ENCODE measurements at places on chromosomes 1 and 21.

- DNase-seq, result no peak
Observed at GRCh38 chr1:193321242-193321840, 134.9 kb upstream of the B3GALT2 start.

DNA sequence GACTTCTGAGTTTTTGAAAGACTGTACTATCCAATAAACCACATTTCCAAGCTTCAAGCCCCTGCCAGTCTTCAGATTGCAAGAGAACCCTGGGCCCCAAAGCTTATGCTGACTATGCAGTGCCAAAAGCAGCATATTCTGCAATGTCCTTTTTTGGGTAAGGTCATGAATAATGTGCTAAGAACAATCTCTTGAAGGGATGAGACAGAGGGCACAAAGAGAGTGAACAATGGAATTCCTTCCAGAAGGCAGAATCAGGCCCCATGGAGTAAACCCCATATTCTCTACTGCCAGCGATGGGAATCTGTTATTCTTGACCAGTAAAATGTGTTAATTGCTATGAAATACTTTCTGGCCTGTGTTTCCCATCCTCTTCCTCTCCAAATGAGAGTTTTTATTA is 190.4 kb downstream of the RGS7 start:
- no peak for DNase-seq

- no peak for DNase-seq
Observed at GRCh38 chr1:84923317-84923716, 30.3 kb upstream of the LPAR3 start.

DNA sequence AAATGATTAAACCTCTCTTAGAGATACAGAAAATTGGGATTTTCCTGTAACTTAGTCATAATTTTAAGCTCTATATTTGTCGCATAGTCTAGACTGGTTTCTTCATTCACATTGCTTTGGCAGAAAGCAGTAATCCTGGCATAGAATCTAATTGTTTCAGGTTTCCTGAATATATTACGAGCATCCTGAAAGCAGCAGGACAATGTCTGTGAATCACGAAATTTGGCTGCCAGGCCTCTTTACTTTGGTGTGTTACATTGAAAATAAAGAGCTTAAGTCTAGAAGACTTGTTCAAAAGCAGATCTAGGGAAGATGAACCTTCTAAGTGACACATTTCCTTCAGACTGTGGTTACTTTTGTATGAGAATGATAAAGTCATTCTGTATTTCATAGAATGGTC is 72.2 kb downstream of the TDRD5 start:
- DNase-seq, result no peak

- no peak for DNase-seq
Observed at GRCh38 chr21:26422138-26422537, 150.9 kb downstream of the CYYR1 start.

DNA sequence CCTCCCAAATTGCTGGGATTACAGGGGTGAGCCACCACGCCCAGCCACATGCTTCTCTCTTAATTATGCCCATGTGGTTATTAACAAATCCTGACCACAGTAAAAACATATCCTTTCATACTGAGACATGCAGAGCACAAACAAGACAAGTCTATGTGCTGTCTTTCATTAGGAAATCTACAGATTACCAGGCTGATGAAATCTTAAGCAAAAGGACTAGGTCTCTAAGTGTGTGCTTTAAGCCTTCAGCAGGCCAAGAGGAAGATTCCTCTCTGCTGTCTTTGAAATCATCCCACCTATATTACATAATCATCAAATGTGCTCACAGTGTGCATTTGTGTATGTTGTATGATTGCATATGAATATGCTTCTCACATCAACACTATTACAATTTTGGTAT is 419.3 kb downstream of the KCTD3 start:
- no peak for DNase-seq

GRCh38 chr1:43934101-43934985 is 742 bp downstream of the ARTN start:
- peak; percentile 93 for DNase-seq

DNA sequence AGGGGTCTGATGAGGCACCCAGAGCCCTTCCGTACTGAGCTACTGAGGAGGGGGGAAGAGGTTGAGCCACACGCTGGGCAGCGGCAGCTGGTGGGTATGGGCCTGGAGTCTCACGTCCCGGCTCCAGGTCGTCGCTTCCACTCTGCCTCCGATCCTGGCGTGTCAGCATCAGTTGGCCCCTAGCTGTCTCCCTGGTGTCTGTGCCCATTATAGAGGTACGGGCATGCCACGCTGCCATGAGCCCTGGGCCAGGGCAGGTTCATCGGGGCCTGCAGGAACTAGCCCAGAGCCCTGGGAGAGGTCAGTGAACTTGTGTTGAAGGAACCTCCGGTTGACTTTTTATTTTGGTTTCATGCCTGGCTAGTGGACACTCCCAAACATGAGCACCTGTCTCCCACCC is 18.2 kb downstream of the COQ8A start:
- DNase-seq, result no peak

GRCh38 chr1:80158771-80159170 is 1152.2 kb upstream of the ADGRL4 start:
- no peak for DNase-seq

DNA sequence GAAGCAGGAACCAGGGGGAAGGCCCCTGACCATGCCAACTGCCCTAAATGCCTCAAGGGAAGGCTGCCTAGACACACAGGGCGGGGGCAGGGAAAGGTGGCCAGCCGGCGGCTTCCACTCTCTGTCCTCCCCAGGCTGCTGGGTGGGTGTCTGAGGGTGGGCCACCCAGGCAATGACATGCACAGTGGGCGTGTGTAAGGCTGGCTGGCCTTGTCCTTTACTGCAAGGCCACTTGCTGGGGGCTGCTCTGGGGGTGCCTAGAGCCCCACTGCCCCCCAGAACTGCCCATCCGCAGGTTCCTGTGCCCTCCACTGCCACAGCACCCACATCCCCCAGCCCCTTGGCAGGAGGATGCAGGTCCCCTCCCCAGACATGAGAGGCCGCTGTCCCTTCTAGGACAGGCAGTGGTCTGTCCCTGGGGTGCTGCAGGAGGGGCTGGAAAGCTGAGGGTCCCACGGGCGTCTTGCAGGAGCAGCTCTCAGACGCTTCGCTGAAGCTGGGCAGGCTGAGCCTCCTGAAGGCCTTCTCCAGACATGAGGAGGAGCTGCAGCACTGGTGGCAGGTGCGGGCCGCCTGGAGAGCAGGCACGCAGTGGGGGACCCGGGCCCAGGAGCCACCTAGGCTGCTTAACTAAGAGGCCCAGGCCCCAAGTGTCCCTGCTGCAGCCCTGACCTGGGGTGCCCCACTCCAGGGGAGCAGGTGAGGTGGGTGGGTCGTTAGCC is 10.1 kb downstream of the CCDC27 start:
- DNase-seq, result no peak

DNA sequence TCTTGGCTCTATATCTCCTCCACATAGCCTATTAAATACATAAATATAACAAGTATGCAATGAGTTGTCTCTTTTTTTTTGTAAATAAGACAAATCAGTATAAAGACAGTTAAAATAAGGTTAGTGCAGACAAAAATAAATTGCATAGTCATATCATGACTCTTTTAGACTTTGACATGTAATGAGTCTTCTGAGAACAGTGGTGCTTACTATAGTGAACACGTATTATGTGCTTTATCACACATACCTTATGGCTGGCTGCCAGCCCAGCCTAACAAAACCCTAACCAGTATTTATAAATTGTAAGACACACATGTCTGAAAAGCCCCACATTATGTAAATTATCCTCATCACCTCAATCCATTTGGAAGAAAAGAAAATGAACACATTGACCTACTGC is 29.1 kb upstream of the F13B start:
- DNase-seq, result no peak

GRCh38 chr1:166785987-166786386 is 53.3 kb upstream of the POGK start:
- no peak for DNase-seq

- DNase-seq, result no peak
Observed at GRCh38 chr1:172154551-172154950, 265.9 kb upstream of the C1orf105 start.

GRCh38 chr1:87957331-87957730 is 628.7 kb downstream of the LMO4 start:
- no peak for DNase-seq

DNA sequence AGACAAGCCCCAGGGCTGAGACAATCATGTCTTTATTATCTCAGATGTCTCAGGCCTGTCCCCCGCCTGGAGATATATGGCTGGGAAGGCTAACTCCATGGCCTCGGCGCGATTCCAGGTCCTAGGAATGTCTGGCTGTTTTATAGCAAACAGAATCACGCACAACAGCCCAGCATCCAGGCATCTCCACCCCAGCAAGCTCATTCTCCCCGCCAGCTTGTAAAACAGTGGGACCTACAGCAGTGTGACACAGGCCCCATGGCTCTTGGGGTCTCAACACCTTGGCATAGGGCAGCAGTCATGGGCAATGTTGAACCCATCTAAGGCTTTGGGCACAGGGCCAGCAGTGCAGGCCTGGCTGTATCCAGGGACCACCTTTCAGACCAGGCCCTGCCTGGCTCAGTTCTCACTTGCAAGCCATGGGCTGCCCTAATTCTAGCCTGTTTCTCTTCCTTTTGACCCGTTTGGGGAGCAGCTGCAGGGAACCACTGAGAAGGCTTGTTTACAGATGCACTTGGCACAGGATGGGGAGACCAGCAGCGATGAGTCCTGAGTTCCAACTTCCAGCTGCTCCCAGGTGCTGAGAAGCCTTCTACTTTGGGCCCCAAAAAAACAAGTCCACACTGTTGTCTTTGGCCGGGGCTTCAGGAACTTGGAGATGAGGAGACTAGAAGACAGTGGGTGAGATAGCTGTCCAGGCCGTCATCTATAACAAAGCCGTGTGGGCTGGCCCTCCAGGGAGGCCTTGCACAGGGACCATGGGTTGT is 34.4 kb downstream of the WNT4 start:
- no peak for DNase-seq

DNA sequence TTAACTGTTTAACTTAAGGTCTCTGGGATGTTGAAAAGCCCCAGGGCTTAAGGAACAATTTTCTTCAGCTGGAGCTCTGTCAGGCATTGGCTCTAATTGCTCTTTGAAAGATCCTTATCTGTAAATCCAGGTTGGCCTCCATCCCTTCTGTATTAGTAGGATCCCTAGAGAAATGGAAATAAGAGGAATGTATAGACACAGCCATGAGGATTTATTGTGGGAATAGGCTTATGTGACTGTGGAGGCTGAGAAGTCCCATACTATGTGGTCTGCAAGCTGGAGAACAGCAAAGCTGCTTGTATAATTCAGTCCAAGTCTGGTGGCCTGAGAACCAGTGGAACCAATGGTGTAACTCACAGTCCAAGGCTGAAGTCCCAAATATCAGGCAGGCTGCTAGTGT is 47.6 kb upstream of the VAV3 start:
- DNase-seq, result no peak

- DNase-seq, result peak; percentile 75
Observed at GRCh38 chr21:15005391-15005790, 59.4 kb downstream of the NRIP1 start.

GRCh38 chr1:93448983-93449804 is 1.3 kb downstream of the FNBP1L start:
- DNase-seq, result peak; percentile 79

- DNase-seq, result peak; percentile 62
Observed at GRCh38 chr1:44368471-44369151, 13.6 kb upstream of the ERI3 start.

GRCh38 chr1:153344718-153345025 is 4.0 kb downstream of the PGLYRP4 start:
- no peak for DNase-seq

GRCh38 chr1:67626861-67627235 is 58.2 kb upstream of the GADD45A start:
- DNase-seq, result no peak

DNA sequence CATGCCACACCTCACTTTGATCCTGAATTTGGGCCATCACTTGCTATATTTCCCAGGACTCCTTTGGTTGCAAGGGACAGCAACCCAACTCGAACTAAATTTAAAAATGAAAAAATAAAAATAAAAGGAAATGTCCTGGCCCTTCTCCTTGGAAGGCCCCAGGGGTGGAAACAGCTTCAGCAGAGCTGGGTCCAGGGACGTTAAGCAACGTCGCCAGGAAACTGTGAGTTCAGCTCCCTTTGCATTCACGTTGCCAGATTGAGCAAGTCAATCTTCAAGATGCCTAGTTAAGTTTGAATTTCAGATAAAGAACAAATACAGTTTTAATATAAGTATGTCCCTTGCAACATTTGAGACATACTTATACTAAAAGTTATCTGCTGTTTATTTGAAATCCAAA is 14.6 kb upstream of the SPSB1 start:
- DNase-seq, result no peak

- no peak for DNase-seq
Observed at GRCh38 chr1:10108948-10109708, 76.4 kb downstream of the UBE4B start.

DNA sequence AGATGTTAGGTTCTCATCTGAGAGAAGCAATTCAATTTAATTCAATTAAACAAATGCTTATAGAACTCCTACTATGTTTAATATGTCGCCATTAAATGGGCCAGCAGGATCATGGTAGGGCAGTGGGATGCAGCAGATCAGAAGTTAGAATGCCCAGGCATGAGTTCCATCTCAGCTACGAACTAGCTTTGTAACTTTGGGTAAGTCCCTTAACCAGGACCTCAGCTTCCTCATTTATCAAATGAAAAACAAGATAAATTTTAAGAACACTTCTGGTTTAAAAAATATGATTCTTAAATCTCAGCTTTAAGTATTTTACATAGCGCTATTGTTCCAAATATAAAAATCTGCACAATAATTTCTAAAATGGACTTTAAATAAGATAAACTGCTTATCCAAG is 67.5 kb upstream of the GFI1 start:
- no peak for DNase-seq

GRCh38 chr21:37374027-37374426 is 7.5 kb downstream of the DYRK1A start:
- DNase-seq, result no peak

- DNase-seq, result no peak
Observed at GRCh38 chr1:191804311-191804710, 354.0 kb upstream of the RGS18 start.

- DNase-seq, result no peak
Observed at GRCh38 chr1:37493336-37494098, 19.1 kb downstream of the ZC3H12A start.

DNA sequence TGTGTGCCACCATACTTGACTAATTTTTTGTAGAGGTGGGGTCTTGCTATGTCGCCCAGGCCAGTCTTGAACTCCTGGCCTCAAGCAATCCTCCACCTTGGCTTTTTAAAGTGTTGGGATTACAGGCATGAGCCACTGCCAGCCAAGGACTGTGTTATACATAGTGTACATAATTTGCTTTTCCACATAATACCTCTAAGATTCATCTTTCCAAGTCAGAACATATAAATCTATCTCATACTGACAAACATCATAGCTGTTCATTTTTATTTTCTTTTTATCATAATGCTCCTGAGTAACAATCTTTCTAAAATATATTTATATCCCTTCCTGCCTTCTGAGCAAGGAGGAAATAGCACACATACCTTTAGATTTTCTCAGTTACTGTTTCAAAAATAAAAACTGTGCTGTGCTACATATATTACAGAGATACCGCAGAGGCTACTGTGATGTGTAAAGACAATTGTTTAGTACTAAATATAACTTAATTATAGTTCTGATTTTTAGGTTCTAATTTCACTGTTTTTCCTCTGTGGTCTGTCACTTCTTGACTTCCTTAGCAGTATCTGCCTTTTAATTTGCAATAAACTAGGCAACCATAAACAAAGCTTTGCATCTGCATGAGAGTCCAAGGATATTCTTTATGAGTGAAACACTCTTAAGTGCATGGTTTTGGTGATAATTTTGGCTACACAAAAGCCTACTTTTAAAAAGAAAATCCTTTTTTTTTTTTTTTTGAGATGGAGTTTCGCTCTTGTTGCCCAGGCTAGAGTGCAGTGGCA is 59.3 kb downstream of the EYA3 start:
- DNase-seq, result no peak

All from H9 (cell line).